ENCODE measurements at places on chromosomes 1 and 21.

DNA sequence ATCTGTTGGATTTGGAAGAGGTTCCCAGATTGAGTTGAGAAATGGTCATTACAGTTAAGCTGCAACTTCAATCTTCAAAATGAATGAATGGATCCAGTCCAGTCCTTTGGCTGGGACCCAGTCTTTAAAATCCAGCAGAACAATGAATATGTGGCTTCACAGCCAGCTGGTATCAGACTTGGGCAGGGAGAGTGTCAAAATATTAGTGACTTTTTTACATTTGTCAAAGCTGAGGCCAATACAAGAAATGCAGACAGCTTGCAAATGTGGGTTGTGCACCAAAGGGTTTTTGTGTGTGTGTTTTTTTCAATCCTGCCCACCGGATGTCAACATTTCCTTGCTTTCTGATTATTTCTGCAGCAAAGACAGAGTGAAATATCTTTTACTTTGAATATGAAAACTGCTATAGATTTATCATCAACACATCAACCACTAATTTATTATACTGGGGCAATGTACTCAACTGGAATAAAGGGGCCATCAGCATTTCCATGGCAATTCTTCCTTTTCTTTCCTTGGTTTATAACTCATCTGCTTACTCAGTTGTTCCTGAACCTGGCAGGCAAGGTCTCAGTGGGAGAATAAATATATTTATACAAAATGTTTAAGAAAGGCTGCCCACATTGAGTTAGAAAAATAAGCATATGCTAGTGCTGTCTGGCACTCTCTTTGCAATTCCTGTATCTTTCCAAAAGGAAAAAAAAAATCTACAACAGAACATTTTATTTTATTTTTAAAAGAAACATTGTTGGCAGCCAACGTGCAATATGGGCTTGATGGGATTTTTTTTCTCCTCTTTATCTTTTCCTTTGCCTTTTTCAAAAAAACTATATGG, 491.6 kb upstream of the C1orf87 start:
- DNase-seq = no peak

GRCh38 chr1:119721896-119722295, 10.2 kb downstream of the PHGDH start:
- DNase-seq = no peak

- DNase-seq = no peak
Measured at GRCh38 chr1:244092293-244092963, 41.3 kb downstream of the ZBTB18 start.

DNA sequence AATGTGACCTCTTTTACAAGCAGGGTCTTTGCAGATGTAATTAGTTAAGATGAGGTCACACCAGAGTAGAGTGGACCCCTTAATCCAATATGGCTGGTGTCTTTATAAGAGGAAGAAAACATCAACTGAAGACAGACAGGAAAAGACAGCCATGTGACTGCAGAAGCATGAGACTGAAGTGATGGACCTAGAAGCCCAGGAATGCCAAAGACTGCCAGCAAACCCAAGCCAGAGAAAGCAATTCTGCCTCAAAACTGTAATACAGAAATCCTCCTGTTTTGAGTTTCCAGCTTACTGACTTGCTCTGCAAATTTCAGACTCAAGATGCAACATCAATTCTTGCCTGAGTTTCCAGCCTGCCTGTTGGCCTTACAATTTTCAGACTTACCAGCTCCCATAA, 17.3 kb downstream of the ENAH start:
- DNase-seq = no peak

DNA sequence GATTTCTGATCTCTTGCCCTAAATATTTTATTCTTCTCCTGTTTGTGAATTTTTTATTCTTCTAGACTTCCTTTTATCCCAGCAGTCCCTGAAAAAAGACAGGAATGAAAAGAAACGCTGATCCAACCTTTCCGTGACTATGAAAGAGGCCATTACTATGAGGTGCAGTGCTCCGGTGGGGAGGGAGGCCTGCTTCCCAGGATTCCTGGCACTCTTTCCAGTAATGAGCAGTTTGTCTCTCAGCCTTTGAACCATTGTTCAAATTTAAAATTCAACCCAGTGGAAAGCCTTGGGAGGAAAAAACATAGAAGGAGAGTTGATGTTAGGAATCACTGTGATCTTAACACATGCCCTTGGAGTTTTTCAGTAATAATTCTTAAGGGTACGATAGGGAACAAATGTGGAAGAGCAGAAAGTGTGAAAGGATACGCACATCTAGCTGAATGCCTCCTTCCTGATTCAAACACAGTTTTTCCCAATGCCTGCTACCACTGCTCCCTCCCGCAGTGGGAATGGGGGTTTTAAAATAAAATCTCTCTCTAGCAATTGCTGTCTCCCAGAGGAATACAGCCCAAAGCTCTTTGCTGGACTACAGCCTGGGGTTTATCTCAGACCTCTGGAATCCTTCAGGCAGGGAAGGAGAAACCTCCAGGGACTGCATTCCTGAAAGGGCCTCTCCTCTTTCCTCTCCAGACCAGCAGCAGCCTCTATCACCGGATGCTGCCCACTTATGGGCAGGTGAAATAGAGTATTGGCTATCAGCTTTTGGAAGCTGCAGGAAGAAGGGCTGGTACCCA, 6.1 kb downstream of the IER5 start:
- DNase-seq = no peak

GRCh38 chr1:45545019-45545493, 5.6 kb upstream of the AKR1A1 start:
- DNase-seq = no peak

GRCh38 chr1:191876631-191877030, 281.6 kb upstream of the RGS18 start:
- DNase-seq = no peak

- no peak for DNase-seq
Measured at GRCh38 chr1:159009704-159010361, at the start of gene IFI16. TSS of gene IFI16 (plus strand) at chr1:159009907. CDS start at chr1:159014681, 4,774 bp downstream.

DNA sequence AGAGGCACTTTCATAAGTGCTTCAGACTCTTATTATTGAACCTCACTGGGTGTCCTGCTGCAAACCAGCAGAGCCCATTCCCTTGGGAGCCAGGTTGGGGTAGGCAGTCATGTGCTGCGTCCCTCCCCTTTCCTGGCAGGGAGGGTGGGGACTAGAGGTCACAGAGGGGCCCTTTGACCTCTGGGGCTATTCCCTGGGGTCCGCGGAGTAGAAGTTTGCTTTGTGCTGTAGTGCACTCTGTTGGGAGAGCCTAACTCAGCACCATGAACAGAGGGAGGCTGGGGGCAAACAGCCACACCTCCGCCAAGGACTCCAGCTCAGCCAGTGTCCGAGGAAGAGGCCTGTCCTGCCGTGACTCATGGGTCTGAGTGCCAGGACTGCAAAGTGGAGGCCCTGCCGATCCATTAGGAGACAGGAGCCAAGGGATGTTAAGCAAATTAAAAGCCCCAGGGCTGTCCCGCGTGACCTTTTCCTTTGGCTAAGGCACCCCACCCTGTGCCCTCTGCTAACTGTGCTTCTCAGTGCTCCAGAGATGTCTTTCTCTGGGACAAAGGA, 3.0 kb upstream of the IGSF21 start:
- DNase-seq = no peak

DNA sequence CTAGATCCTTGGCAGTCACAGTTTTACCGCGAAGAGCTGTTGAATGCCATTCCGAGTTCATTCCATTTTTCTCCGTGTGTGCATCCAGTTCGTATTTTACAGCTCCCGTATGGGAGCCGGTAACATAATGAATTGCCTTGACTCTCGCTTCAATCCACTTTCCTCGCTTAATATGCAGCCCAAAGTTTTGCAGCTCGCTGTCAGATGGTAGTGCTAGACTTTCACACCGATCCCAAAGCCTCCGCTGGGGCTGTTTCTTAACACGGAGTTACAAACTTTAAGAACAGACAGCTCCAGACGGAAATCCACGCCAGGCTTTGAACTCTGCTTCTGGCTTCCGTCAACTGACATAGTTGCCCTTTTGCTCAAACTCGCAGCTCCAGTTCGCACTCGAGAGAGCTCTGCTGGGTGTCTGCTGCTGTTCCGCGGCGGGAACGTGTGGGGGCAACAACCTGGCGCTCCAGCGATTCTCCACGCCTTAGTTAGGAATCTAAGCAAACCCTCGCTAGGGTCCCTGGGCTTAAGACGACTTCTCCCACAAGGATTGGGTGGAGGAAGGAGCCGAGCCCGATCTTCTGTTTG, 3.5 kb upstream of the ARID1A start:
- peak; percentile 87 for DNase-seq

All from NCI-H1930 (cell line).